ENCODE measurements at places on chromosomes 3 and 15.

DNA sequence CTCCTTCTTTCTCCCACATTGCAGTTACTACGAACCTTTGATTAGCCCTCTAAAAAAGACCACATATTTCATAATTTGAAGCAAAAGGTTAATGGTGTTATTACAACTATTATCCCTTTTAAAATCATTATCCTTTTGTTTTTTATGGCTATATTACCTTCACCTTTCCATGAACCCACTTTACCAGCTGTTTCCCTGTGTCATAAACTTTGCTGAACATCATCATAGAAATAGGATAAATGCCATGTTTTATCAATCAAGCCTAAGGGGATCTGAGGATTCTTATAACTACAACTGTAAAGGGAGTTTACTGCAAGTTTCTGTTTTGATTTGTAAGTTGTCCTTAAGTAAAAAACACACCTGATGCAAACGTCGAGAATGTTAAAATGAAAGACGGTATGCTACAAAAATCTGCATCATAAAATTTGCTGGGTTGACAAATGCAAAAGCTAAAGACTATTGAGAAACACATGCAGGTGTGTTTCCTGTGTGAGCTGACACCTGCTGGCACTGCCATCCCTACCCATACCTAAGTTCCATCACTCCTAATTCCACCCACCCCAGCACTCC, 39.1 kb upstream of the ARRDC4 start:
- DNase-seq = no peak

DNA sequence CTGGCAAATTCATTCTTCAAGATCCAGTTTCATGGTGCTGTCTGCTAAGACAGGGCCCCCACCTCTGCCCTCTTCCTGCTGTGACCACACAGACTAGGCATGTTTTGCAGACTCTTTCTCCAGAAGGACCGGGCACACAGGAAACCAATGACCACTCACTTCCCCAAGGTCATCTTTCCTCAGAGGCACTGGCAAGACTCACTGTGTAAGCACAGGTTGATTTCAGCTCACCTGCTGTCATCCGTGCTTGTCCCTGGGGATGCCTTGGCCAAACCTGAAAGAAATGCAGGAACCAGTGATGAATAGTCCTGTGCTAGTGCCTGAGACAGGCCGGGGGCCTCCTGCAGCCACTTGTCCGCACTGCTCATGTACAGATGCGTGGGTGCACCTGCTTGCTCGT, 33.5 kb downstream of the ALS2CL start:
- no peak for DNase-seq

DNA sequence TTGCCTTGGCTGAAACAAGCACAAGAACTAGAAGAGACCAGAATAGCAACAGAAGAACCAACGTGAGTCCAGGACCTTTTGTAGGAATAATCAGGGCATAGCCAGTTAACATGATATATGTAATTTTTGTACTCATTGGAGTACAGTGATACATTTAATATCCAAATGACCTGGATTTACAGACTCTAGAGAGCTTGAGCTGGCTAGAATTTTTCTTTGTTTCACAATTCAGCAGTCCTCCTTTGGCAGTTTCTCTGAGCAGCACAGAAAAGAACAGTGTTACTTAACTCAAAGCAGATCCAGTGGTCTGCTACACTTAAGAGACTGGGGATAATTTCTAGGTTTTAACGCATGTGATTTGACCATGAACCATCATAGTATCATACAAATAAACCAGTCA, 245.7 kb downstream of the ADAMTSL3 start:
- DNase-seq = no peak

DNA sequence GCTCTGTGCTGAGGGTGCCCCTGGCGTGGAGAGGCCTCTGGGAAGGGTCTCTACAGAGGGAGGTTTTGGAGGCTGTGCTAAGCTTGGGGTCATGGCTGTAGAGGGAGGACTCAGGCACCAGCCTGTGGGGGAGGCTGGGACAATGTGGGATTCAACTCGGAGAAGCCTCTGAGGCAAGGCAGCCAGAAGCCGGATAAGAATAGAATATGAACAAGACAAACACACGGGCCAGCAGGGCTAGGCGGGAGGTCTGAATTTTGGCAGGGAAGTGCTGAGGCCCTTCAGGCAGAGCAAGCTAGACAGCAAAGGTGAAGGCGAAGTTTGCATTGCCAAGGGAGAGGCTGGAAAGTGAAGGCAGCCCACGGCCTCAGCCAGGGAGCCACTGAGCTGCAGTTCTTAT, 612.1 kb upstream of the NR2F2 start:
- no peak for DNase-seq

Measured in CD4-positive, alpha-beta T cell treated with Interleukin-17A for 1 hour (primary cell).